Stimulated activated CD8-positive, alpha-beta memory T cell treated with anti-CD3 and anti-CD28 coated beads, Interleukin-4, amount 100 ng/mL, for 1 hour (primary cell): ENCODE measurements at places on chromosomes 12 and 14.

DNA sequence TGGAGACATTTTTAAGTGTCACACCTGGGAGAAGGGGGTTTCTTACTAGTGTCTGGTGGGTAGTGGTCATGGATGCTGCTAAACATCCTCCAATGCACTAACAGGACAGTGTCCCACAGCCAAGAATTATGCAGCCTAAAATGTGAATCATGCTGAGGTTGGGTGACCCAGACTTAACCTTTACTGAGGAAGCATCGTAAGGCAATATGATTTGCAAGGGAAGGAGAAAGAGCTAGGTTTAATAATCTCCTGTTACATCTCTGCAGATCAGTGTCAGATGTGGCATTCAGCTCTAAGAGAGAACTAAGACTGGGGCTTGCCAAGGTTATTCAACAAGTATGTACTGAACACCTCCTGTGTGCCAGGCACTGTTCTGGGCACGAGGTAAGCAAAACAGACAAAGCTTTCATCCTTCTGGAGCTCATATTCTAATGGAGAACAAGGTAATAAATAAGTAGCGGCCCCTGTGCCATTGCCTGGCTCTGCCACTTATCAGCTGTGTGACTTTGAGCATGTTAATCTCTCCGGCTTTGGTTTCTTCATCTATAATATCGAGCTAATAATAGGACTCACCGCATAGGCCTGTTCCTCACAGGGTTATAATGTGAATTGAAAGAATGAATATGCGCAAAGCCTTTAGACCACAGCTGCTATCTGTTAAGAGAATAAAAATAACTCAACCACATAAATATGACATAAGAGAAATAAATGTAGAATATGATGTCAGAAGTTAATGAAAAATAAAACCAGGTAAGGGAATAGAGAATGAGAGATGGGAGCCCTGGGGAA is 13.5 kb upstream of the GOLGA5 start:
- no peak for DNase-seq

DNA sequence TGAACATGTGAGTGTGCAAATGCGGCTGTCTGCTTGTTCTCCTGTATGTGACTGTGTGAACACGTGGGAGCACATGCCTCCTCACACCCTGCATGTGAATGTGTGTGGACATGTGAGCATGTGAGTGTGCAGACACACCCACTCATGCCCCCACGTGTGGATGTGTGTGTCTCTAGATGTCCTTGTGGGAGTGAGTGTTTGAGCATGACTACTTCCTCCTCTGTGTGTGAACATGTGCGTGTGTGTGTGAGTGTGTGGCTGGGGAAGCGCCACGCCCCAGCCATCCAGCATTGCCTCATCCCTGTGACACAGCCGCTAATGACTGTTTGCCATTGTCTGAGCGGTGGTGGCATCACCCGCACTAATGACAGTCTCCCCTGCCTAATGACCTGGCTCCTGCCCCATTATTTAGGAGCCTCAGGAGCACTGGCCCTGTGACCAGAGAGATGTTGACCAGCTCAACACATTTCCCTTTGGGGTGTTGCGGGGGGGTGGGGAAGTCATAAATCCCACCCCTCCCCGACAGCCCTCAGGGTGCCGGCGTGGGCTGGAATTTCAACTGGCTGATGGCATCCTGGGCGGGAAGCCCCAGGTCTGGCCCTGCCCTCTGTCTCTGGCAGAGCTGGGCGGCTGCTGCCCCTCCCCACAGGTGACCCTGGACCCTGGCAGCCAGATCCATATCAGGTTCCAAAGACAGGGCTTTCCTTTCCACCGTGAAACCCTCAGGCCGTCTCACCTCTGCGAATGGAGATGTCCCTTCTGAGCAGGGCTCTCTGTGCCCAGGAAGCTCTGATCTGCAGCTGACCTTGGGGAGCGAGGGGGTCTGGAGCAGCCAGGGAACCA is 11.5 kb upstream of the KRT80 start:
- no peak for DNase-seq

DNA sequence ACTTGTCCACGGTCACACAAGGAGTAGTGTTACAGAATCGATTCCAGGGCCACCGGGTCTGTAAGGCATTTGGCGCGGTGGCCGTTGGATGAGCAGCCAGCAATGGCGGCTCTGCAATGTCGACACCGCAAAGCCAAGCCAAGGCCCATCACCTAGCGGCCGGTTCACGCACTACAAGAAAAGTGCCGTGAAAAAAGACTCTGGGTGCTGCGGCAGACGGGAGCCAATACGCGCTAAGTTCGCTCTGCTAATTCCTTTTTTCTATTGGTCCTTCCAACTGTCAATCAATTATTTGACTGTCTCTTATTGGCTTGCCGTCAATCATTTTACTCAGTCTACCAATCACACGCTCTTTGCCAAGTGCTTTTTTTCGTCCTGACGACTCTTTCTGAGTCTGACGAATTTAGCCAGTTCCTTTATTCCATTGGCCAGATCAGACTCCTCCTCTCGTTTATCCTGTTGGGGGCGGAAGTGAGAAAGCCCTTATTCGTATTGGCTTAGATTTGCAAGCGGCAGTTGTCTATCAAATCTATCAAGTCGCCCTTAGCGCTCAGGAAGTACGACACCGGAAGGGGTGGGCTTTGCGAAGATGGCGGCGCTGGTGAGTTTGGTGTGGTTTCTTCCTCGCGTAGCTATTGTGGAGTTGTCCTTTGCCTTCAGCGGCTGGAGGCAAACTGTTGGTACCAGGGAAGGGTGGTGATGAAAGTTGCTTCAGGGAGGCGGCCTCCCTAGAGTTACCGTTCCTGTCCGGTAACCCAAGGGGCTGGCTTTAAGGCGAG is at the start of gene NGDN:
NGDN (plus strand) TSS at position 577 of the 779 bp plus-strand sequence; CDS start at position 590, 13 bp downstream.
- peak; percentile 82 for DNase-seq

- no peak for DNase-seq
These were observed 126.7 kb upstream of the CCDC196 start for GRCh38 chr14:66359500-66359899.

DNA sequence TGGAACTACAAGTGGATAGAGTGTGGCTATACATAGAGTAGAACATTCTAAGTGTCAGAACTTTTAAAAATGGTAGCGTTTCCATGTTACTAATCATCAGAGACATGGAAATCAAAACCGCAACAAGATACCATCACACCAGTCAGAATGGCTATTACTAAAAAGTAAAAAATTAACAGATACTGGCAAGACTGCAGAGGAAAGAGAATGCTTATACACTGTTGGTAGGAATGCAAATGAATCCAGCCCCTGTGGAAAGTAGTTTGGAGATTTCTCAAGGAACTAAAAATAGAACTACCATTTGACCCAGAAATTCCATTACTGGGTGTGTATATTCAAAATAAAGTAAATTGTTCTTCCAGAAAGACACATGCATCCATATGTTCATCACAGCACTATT is 518.6 kb downstream of the NELL2 start:
- no peak for DNase-seq
